H4 (cell line): ENCODE measurements at places on chromosomes 13 and 19. TPM values are rescaled to one million over a fixed set of nuclear protein-coding genes. Genes with fewer than 3 reads are reported as not detected.

The ATP4A gene
- not detected in 2 replicates for total RNA-seq

The CLDN10 gene
- total RNA-seq, result not detected in 2 replicates

The SHC2 gene
- total RNA-seq, result 1.4 and 2.0 TPM in 2 replicates

The ZNF880 gene
- 0.50 and 1.0 TPM in 2 replicates for total RNA-seq

The ALOX5AP gene
- 1.1 and 1.2 TPM in 2 replicates for total RNA-seq

The GARIN5B gene
- not detected in 2 replicates for total RNA-seq
